Forelimb muscle (tissue), 1 donor: ENCODE measurements at places on chromosomes 11 and 22. TPM values are rescaled to one million over a fixed set of nuclear protein-coding genes. Genes with fewer than 3 reads are reported as not detected.

The CAPN5 gene
- 10.5 TPM for polyA plus RNA-seq

The SLC5A4 gene
- 1.6 TPM for polyA plus RNA-seq

The TTC28 gene
- 24.9 TPM for polyA plus RNA-seq

The SLC7A4 gene
- polyA plus RNA-seq, result 0.81 TPM

The PLEKHB1 gene
- polyA plus RNA-seq, result 1.5 TPM

The PKP3 gene
- polyA plus RNA-seq, result 0.16 TPM

The NAV2 gene
- 61.1 TPM for polyA plus RNA-seq

The LARGE2 gene
- polyA plus RNA-seq, result 0.30 TPM

- no peak for DNase-seq
Observed at GRCh38 chr11:117786135-117786870, 10.7 kb downstream of the DSCAML1 start.

DNA sequence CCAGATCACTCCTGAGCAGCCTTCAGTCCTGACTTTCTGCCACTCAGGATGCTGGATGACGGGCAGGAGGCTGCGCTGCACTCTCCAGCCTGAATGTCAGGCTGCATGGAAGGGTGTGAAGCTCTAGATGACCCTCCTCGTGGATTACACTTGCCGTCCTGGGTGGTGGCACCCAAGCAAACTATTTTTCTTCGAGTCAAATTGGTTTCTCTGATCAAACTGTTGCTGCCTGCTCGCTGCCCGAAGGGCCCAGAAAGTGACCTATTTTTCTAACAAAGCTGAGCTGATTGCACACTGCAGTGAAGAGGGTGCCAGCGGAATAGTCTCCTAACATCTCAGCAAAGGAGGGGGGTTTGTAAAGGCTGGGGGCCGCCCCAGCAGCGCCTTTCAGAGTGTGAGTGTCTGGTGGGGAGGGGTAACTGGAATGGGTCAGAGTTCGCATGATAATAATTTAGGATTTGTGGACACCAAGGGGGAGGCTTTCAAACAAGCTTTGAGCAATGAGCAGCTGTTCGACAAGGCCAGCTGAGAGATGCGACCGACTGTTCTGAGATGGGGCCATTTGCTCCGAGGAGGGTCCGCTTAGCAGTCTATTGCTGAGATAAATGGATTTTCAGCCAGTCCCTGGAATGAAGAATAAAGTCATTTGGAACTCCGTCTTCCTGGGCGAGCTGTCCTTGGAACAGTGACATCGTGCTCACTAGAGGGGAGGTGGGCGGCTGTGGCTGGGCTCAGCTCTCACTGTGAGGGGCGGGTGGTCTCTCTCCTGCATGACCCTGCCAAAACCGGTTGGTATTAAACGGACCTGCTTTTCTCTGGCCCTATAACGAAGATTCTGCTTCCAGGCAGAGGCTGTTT lies 537.6 kb downstream of the BRD1 start:
- no peak for DNase-seq

DNA sequence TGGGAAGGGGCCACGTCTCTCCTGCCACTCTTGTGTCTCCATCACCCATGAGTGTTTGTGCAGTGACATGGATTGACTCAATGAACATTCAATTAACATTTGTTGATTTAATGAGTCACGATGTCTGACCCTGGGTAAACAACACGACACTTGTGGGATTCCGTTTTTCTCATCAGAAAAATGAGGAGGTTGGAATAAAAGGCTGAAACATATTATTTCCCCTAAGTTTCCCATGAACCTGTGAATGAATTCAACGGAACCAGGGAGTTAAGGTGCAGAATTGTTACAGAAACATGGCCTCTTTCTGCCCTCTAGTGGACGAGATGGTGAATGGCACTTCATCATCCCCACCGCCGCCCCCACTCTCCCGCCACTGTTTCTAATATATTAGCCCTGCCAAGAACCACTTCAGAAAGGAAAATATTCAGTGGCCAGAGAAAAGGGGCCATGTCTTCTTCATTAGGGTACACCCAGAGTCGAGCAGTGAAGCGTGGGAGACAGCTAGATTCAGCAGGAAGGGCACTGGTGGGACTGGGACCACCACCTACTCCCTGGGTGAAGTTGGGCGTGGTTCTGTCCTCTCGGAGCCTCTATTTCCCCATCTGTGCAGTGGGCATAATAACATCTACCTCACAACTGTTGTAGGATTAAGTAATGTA lies 46.3 kb upstream of the SYT13 start:
- DNase-seq, result no peak

- no peak for DNase-seq
Observed at GRCh38 chr11:60118338-60118737, 29.9 kb downstream of the MS4A2 start.

- DNase-seq, result no peak
Observed at GRCh38 chr11:128752379-128752778, 58.5 kb downstream of the FLI1 start.

- no peak for DNase-seq
Observed at GRCh38 chr11:120137187-120137610, 714 bp downstream of the TRIM29 start.
